ENCODE measurements at places on chromosomes 5 and 9.

DNA sequence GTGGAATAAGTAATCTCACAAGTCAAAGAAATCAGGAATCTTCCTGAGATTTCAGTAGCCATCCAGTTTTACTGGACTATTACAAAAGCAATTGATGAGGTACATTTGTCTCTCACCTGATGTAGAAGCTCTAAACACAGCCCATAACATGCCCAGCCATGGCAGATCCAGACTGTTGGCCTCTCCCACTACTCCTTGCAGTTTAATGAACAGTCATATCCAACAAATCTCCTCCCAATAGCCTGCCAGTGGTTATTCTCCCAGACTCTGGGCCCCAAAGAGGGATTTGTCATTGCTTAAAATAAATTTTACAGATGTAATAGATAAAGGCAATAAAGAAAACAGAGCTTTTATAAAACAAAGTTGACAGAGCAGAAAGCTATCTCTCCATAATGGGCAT lies 80.8 kb downstream of the ZNF608 start:
- no peaks in the 10 kb centered on the region for H3K27me3 ChIP-seq
- no peak overlapping the region for H3K27ac ChIP-seq

GRCh38 chr5:73120222-73121118 lies at the start of gene TMEM171:
TSS of gene TMEM171 (plus strand) at chr5:73120575. CDS start at chr5:73123374, 2,799 bp downstream.
- peak within 1 kb of the TSS; percentile 53 for H3K4me3 ChIP-seq
- peak within 1 kb of the TSS; percentile 89 for H3K27ac ChIP-seq
- H3K27me3 ChIP-seq, result no peaks in the 10 kb centered on the region
- peaks cover 53% of the 10 kb centered on the region for H3K4me1 ChIP-seq

- no peak overlapping the region for H3K4me3 ChIP-seq
- no peaks in the 10 kb centered on the region for H3K27me3 ChIP-seq
- H3K36me3 ChIP-seq, result no peaks in the 10 kb centered on the region
- no peak for DNase-seq
These were observed 7.6 kb upstream of the ALDH1A1 start for GRCh38 chr9:72960446-72960845.

- H3K36me3 ChIP-seq, result no peaks in the 10 kb centered on the region
- no peaks in the 10 kb centered on the region for H3K27me3 ChIP-seq
- DNase-seq, result no peak
- H3K4me1 ChIP-seq, result no peaks in the 10 kb centered on the region
- no peak overlapping the region for H3K27ac ChIP-seq
These were observed 158.0 kb downstream of the ENC1 start for GRCh38 chr5:74482523-74482922.

- H3K36me3 ChIP-seq, result peaks cover 39% of the 10 kb centered on the region
- peak; percentile 41 for DNase-seq
- no peak overlapping the region for H3K4me3 ChIP-seq
- H3K27me3 ChIP-seq, result no peaks in the 10 kb centered on the region
- H3K4me1 ChIP-seq, result peaks cover 24% of the 10 kb centered on the region
- H3K27ac ChIP-seq, result peak overlapping the region; percentile 79
These were observed 84.8 kb downstream of the MVB12B start for GRCh38 chr9:126411225-126411947.

- peaks cover 48% of the 10 kb centered on the region for H3K36me3 ChIP-seq
- H3K27ac ChIP-seq, result peak overlapping the region; percentile 28
- no peaks in the 10 kb centered on the region for H3K27me3 ChIP-seq
- DNase-seq, result no peak
- H3K4me3 ChIP-seq, result no peak overlapping the region
These were observed 2.8 kb downstream of the GRHPR start for GRCh38 chr9:37425298-37425752.

GRCh38 chr5:96942078-96942477 lies 6.2 kb downstream of the LNPEP start:
- H3K4me1 ChIP-seq, result peaks cover 78% of the 10 kb centered on the region
- H3K4me3 ChIP-seq, result no peak overlapping the region
- no peak for DNase-seq
- peaks cover 9% of the 10 kb centered on the region for H3K36me3 ChIP-seq

DNA sequence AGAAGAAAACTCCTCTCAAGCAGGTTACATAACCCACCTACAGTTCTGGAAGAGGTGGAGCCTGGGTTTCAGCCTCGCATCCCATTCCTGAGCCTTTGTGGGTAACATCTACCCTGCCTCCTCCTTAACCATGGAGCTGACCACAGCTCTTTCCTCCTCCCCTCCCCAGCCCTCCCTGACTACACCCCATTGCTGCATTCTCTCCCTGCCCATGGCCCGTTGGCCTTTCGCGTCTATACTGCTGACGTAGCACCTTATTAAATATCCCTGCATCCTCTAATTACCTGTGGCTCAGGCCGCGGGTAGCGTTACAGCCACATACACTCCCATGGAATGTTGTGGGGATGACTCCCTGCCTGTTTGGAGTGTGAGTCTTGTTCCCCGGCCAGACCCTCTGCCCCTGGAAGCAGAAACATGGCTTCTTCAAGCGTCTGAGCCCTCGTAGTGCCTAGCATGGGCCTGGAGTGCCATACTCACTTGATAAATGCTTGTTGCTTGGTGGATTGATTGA lies 72.8 kb downstream of the WWC1 start:
- DNase-seq, result no peak
- no peaks in the 10 kb centered on the region for H3K4me1 ChIP-seq
- H3K4me3 ChIP-seq, result no peak overlapping the region
- H3K27ac ChIP-seq, result no peak overlapping the region
- no peaks in the 10 kb centered on the region for H3K27me3 ChIP-seq
- H3K36me3 ChIP-seq, result no peaks in the 10 kb centered on the region

DNA sequence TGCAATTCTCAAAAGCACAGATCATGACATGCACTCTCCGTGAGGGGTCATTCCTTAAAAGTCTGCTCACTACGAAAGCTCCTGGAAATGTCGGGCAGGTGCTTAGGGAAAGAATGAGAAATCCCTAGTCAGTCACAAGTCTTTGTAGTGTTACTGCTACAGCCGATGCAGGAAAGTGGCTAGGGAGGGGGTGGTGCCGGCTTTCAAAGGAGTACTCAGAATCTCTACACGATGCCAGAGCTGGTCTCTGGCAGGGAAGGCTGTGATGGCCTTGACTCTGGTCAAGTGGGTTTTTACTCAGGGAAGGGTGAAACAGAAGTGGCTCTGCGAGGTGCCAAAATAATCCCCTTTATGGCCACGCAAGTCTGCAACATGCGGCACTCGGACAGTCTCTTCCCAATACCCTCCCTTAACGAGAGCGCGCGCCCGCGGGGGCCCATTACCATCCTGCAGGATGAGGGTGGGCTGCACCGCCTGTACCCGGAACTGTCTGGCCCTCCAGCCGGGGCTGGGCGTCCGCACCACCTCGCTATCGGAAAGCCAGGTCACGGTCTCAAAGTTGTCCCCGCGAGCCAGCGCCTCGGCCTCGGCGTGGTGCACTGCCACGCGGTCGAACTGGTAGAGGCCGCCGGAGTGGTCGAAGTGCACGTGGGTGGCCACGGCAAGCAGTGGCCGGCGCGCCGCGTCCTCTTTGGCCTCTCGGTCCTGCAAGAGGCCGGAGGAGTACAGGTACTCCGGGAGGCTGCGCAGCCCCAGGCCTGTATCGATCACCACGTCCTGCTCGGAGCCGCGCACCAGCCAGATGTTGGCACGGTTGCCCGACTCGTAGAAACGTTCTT lies 956 bp downstream of the MBLAC2 start:
- no peaks in the 10 kb centered on the region for H3K27me3 ChIP-seq
- peak overlapping the region; percentile 98 for H3K4me3 ChIP-seq
- H3K27ac ChIP-seq, result peak overlapping the region; percentile 82
- H3K4me1 ChIP-seq, result peaks cover 41% of the 10 kb centered on the region
- H3K36me3 ChIP-seq, result no peaks in the 10 kb centered on the region

DNA sequence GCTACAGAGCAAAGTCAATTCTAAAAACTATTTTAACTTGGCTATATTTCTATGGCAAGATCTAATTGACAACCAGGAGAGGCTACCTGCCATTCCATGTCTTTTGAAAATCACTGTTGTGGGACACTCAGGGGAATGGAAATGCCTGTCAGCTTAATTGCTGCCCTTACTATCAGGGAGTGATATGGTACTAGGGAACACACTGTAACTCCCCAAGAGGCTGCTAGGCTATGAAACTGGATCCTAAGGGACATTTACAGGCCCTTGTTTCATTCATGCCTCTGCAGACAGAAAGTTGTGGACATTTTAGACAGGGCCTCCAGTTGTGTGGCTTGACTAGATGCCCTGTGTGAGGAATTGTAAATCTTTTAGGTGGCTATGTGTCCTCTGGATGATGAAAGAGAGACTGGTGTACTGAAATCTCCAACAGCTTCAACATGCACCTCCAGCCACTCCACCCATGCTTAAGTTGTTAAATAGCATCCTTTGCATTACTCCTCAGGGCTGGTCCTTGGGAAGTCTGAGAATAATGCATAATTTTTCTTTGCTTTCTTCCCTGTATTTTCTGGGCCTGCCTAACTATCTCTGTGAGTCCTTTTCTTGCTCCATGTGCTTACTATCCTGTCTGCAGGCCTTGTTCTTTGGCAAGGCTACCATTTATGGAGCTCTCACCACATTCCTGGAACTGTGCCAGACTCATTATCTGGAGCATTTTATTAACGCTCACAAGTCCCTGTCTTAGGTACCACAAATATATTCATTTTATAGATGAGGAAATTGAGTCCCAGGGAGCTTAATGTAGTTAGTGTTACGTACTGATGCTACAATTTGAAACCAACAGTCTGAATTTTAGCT lies 3.2 kb downstream of the MROH2B start:
- DNase-seq, result no peak
- H3K4me1 ChIP-seq, result no peaks in the 10 kb centered on the region
- H3K36me3 ChIP-seq, result no peaks in the 10 kb centered on the region
- H3K27ac ChIP-seq, result no peak overlapping the region

DNA sequence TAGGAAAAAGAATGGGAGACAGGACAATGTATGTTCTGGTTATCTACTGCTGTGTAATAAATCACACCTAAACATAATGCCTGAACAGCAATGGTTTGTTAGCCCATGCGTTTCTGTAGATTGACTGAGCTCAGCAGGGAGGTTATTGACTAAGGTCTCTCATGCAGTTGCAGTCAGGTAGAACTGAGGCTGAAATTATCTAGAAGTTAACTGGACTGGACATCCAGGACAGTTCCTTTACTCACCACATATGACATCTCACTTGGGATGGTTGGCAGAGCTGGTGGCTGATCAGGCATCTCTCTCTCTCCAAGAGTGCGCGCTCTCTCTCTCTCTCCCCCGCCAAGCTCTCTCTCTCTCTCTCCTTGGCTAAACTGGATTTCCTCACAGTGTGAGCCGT lies 8.9 kb upstream of the FOXB2 start:
- H3K27ac ChIP-seq, result no peak overlapping the region
- peaks cover 34% of the 10 kb centered on the region for H3K4me1 ChIP-seq
- DNase-seq, result no peak
- no peak overlapping the region for H3K4me3 ChIP-seq
- H3K27me3 ChIP-seq, result peaks cover 42% of the 10 kb centered on the region

DNA sequence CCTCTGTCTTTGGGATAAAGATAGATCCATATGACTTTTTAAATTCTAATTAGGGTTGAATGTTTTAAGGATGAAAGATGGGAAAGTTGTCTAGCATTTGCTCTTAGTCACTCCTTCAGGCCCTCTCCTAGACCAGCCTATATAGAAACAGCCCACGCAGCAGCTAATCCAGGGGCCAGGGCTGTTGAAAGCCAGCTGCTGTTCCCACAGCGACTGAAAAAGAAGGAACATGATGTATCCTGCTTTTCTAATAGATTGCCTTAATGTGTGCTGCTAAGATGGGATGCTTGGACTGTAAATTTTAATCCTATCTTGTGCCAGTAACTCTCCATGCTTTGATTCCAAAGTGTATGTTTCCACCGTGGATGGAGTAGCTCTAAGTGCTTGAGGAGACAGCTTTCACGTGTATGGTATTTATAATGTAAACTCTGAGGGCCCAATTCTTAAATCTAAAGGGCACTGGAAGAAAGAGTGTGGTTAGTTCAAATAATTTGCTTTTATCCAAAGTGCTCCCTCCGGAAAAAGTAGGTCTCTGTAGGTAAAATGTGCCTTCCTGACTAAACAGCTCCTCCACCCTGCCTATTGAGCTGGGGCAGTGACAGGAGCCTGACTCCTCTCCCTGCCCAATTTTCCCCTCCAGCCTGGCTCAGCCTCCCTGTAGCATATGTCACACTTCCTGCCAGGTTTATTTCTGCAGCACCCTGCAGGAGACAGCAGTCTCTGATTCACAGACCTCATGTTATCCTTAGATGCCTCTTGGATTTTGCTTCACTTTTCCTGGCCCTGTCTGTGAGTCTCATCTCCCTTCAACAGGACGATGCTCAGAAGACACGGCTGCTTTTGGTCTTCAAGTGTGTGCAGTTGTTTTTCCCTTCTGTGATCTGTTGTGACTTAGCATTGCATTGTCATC lies 33.2 kb downstream of the SLC36A1 start:
- DNase-seq, result no peak
- H3K27me3 ChIP-seq, result no peaks in the 10 kb centered on the region
- H3K27ac ChIP-seq, result peak overlapping the region; percentile 79

- DNase-seq, result no peak
- H3K27ac ChIP-seq, result no peak overlapping the region
- peaks cover 15% of the 10 kb centered on the region for H3K4me1 ChIP-seq
- H3K4me3 ChIP-seq, result no peak overlapping the region
These were observed 11.1 kb downstream of the ZNF608 start for GRCh38 chr5:124735169-124735858.

- H3K4me1 ChIP-seq, result no peaks in the 10 kb centered on the region
- H3K27ac ChIP-seq, result no peak overlapping the region
- H3K4me3 ChIP-seq, result no peak overlapping the region
- H3K27me3 ChIP-seq, result no peaks in the 10 kb centered on the region
- DNase-seq, result no peak
These were observed 158.7 kb downstream of the IRX2 start for GRCh38 chr5:2592766-2593165.

- no peaks in the 10 kb centered on the region for H3K36me3 ChIP-seq
- H3K27ac ChIP-seq, result no peak overlapping the region
- H3K4me1 ChIP-seq, result no peaks in the 10 kb centered on the region
- H3K4me3 ChIP-seq, result no peak overlapping the region
- peaks cover 8% of the 10 kb centered on the region for H3K27me3 ChIP-seq
These were observed 94.9 kb downstream of the TMEM174 start for GRCh38 chr5:73267766-73268435.

GRCh38 chr5:159906943-159907342 lies 9.3 kb upstream of the ADRA1B start:
- DNase-seq, result no peak
- no peaks in the 10 kb centered on the region for H3K36me3 ChIP-seq
- peaks cover 17% of the 10 kb centered on the region for H3K4me1 ChIP-seq
- H3K4me3 ChIP-seq, result no peak overlapping the region
- H3K27me3 ChIP-seq, result no peaks in the 10 kb centered on the region

- H3K27me3 ChIP-seq, result no peaks in the 10 kb centered on the region
- H3K4me3 ChIP-seq, result no peak overlapping the region
- no peaks in the 10 kb centered on the region for H3K4me1 ChIP-seq
- no peak overlapping the region for H3K27ac ChIP-seq
- no peaks in the 10 kb centered on the region for H3K36me3 ChIP-seq
These were observed 1259.0 kb upstream of the NUDT12 start for GRCh38 chr5:104821606-104822005.

- H3K27me3 ChIP-seq, result peaks cover under 1% of the 10 kb centered on the region
- no peak overlapping the region for H3K4me3 ChIP-seq
- H3K27ac ChIP-seq, result no peak overlapping the region
- no peak for DNase-seq
- H3K36me3 ChIP-seq, result peaks cover 49% of the 10 kb centered on the region
These were observed 6.1 kb upstream of the FGF18 start for GRCh38 chr5:171413153-171413910.

GRCh38 chr9:89304834-89305188 lies 6.2 kb upstream of the CKS2 start:
- H3K27ac ChIP-seq, result no peak overlapping the region
- H3K36me3 ChIP-seq, result no peaks in the 10 kb centered on the region
- no peak overlapping the region for H3K4me3 ChIP-seq
- H3K4me1 ChIP-seq, result peaks cover 7% of the 10 kb centered on the region

GRCh38 chr5:27748847-27749246 lies 710.5 kb upstream of the CDH9 start:
- no peaks in the 10 kb centered on the region for H3K27me3 ChIP-seq
- H3K4me1 ChIP-seq, result no peaks in the 10 kb centered on the region
